ENCODE measurements at places on chromosomes 12 and 14.

GRCh38 chr12:10725003-10725402, 1.9 kb upstream of the YBX3 start:
- DNase-seq = no peak

DNA sequence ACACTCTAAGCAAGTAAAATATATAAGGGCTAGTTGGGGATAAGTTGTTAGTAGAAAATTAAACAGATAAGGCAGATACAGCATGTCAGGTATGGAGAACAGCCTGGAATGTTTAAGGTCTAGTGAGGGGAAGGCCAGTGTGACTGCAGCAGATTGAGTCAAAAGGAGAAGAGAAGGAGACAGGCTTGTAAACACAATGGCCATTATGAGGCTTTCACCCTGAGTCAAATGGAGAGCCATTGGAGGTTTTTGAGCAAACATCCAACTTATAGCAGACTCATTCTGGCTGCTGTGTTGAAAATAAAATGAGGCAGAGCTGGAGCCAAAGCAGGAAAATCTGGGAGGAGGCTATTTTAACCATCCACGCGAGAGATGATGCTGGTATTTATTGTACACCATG, 142.0 kb downstream of the DUSP6 start:
- DNase-seq = no peak

- DNase-seq = no peak
Measured at GRCh38 chr12:267581-268482, 5.2 kb upstream of the SLC6A13 start.

- no peak for DNase-seq
Measured at GRCh38 chr14:50823762-50824636, 7.0 kb downstream of the NIN start.

- no peak for DNase-seq
Measured at GRCh38 chr12:113697651-113698509, 226.2 kb upstream of the LHX5 start.

- no peak for DNase-seq
Measured at GRCh38 chr12:122845041-122845864, 10.0 kb downstream of the HIP1R start.

GRCh38 chr12:1474041-1474573, 120.3 kb downstream of the FBXL14 start:
- no peak for DNase-seq

DNA sequence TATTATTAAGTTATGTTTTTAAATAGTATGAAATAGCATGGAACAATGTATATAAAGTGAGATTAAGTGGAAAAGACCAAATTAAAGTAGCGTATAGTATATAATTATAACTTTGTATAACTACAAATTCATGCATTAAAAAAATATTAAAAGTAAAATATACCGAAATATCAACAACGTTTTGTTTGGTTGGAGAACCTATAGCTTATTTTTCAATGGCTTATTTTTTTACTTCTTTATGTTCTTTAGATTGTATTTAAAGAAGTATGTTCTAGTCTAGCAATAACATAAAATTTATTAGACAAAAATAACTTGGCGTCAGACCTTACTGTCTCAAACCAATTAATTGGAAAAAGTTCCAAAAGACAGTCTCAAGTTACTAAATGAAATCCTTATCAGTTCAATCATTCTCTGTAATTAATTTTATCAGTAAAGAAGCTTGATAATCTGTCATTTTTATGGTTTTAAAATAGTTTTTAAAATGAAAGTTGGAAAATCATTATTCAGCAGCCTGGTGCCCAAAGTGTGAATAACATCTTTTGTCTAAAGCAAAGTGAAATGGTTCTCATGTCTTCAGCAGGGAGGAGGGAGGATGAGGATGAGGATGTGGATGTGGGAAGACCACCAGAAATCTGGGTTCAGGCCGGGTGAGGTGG, 46.7 kb downstream of the IRAK3 start:
- no peak for DNase-seq

DNA sequence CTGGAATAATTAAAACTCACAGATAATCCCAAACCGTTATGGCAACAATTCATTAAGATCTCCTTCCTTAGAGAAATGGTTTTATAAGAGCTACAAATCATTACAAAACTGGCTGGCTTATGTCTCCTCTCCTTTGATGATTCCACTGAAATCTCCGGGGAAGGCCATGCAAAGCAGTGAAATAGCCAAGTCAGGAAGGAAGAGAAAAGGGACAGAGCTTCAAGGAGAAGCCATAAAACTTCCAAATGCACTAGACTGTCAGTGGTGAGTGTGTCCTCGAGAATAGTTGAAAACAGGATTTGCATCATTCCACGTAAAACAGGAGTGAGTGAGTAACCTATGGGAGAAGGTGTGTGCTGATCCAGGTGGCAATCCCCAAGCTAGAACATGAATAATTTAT, 330.0 kb downstream of the DIO2 start:
- no peak for DNase-seq

DNA sequence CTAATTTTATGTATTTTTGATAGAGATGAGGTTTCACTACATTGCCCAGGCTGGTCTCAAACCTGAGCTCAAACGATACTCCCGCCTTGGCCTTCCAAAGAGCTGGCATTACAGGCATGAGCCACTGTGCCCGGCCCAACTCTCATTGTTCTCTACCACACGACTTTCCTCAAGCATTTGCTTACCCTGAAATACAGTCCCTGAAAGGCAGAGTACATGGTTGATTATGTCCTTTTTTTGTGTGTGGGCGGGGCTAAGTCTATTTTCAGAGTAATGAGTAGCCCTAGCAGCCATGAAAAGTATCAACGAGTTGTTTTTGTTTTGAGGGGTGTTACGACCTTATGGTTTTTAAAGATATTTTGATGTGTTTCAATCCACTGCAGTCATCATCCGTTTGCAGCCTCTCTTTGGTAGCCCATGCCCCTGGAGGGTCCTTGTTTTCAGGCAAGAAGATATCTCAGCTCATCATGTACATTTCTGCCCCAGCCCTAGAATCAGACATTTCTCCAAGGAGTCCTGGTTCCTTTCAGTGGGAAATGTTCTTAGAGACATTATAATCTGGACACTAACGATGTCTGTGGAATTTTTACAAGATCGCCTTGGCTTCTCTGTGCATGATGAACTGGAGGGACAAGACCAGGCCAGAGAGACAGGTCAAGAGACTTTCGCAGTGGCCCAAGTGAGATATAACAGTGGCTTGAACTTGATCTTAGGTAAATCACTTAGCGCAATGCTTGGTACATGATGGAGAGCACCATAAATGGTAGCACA, 8.7 kb downstream of the ACACB start:
- DNase-seq = no peak

GRCh38 chr12:132624910-132625630, 6.5 kb downstream of the P2RX2 start:
- DNase-seq = no peak

- no peak for DNase-seq
Measured at GRCh38 chr14:24954700-24955037, 95.3 kb downstream of the STXBP6 start.

GRCh38 chr12:54033106-54033979, 493 bp downstream of the HOXC5 start:
- DNase-seq = peak; percentile 70

DNA sequence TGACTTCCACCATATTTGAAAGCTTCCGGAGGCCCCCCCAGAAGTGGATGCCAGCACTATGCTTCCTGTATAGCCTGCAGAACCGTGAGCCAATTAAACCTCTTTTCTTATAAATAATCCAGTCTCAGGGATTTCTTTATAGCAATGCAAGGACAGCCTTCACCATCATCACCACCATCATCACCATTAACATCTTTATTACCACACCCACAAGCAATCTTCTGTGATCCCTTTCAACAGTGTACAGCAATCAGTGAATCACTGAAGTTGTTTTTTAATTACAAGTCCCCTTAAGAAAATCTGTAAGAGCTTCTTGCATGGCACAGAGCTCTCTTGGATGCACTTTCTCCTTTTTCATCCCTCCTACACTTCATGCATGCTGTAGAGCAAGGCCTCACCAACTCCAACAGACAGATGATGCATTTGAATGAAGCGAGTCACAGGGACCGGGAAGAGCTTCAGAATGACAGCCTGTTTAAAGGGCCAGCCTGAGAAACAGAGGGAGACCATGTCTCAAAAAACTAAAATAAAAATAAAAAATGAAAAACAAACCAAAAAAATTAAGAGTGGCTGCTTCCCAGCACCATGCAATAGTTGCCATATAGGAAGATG, 83.6 kb upstream of the VASH1 start:
- DNase-seq = no peak

- DNase-seq = no peak
Measured at GRCh38 chr14:58918066-58918738, 270.3 kb upstream of the DAAM1 start.

DNA sequence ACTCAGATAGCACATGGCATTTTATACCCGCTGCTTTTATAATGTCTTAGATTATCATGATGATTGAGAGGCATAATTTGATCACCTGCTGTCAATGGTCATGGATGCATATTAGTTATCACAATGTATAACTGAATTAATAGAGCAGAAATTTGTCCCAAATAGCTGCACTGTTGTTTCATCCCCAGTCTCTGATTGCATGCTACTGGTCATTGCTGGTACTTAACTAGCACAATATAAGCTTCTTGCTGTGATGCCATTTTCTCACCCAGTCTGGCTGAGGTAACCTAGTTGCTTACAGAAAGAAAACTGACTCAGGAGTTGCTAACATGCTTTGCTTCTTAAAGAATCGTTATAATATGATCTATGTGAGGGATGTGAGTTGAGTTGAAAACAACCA, 76.8 kb upstream of the PLEKHA5 start:
- no peak for DNase-seq

GRCh38 chr12:12290206-12290605, 23.4 kb upstream of the LRP6 start:
- DNase-seq = no peak

- no peak for DNase-seq
Measured at GRCh38 chr14:34172173-34172451, 221.2 kb upstream of the EGLN3 start.

DNA sequence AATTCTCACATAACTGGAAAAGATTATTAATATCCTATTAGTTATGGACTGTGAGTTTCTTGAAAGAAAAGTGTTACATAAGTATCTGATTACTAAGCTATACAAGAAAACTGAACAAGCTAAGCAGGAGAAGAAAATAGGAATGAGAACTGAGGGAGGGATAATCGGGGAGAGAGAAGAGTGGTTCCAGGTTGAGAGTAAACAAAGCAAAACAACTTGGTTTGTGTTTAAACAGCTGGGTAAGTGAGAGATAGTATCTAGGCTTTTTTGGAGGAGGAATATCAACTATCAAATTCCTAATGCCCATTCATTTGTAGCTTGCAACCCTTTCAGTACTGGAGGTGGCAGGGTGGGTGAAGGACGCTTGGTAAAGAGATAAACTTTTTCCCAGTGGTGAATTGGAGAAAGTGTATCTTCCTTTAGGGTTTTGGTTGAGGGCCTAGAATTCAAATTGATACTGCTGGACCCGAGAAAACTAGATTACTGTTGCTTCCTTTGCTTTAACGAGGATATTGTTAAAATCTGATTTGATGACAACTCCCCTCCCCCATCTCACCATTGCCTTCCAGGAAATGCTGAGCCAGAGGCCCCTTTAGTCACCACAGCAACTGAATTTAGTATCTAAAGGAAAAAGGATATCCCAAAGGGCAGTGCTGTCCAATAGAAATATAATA, 2.0 kb upstream of the SLC2A3 start:
- DNase-seq = peak; percentile 27

- peak; percentile 66 for DNase-seq
Measured at GRCh38 chr14:75242546-75243273, 35.9 kb upstream of the FOS start.

DNA sequence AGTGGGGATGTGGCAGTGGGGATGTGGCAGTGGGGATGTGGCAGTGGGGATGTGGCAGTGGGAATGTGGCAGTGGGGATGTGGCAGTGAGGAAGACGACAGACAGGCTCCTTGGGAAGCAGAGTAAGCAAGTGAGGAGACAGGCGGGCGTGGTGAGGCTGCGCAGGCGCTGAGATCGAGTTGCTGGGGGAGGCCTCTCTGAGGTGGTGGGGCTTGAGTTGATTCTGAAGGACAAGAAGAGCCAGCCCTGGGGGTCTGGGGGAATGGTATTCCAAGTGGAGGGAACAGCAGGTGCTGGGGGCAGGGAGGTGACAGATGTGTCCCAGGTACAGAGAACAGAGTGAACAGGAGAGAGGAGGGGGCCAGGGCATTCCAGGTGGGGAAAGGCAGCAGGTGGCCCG, 33.8 kb upstream of the TSPAN9 start:
- no peak for DNase-seq

DNA sequence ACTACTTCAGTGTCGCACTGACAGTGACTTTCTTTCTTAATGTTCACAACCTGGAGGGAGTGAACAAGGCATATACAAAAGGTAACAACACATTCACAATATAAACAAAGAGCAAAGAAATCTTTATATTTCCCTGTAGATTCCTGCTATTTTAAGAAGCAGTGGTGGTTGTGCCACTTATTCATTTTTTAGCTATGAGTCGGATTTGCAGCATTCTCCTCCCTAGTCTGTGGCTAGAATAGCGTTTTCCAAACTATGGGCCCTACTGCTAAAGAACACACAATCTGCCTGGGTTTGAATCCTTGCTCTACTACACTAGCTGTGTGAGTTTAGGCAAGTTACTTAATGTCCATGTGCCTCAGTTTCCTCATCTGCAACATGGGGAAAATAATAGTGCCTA, 18.6 kb upstream of the MDM1 start:
- DNase-seq = no peak

DNA sequence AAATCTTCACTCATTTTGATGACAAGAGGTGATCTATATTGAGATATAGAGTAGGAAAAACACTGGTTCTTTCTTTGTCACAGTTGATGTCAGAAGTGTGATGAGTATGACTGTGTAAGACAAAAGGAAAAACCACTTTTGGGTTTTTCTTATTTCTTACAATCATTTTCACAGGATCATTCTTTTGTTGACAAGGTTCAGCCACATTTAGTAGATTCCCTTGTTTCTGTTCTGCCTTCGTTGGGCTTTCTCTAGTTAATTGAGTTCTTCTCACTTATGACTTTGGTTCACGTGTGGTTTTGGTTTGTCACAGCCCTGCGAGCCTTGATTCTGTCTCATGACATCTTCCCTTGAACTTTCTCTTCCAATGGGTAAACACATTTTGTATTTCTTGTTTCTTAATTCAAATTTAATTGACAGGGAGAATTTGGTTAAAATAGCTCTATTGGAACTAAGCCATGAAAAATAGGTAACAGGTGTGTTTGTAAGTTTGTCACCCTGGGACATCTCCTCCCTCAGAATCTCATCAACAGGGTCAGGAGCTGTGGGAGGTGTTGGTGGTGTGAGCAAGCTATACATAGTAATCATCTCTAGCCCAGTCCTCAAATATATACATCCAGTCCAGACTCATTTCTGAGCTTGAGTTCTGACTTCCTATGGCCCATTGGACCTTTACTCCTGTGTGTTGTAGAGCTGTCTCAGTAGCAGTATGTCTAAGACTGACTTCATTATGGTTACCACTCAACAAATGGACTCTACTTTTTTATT, 255.3 kb downstream of the BMP4 start:
- DNase-seq = no peak

DNA sequence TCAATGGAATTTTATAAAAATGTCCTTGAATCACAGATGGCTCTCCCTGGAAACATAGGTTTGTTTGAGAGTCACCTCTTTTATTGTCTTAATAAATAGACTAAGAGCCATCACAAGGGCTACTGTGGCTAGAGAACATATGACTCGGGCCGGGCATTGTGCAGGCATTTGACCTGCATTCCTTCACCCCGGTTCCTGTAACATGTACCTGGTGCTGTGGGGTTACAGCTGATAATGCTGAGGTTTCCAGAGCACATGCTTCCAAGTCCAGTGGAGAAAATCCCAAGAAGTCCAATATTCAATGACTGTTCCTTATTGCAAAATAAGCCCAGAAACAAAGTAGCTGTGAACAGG, 1.0 kb upstream of the ACACB start:
- DNase-seq = no peak

Measured in right cardiac atrium (tissue), 5 donors.